ENCODE measurements at places on chromosomes 2 and 18.
A peak's percentile ranks its signal among the peaks of the same experiment; 100 is the strongest.

- DNase-seq = no peak
These were observed 59.0 kb downstream of the SPRED2 start for GRCh38 chr2:65373365-65373918.

DNA sequence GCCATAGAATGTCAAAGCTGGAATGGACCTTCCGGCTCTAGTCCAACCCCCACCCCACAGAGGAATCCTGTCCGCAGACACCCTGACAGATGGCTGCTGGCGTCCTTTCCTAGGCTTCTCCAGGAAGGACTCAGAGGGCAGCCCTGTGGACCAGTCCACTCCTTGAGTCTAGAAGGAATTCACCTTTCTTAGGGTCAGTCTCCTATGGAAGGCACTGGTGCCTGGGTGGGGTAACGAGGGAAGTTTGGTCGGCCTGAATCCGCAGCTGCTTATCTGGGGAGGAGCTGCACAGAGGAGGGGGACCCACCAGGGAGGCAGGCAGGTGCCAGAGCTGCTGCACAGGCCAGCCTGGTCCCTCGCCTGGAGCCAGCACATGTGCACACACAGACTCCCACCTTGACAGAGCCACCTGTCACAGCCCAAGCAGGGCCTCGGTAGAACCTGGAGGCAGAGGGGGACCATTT is 2.5 kb downstream of the DNMT3A start:
- DNase-seq = no peak

DNA sequence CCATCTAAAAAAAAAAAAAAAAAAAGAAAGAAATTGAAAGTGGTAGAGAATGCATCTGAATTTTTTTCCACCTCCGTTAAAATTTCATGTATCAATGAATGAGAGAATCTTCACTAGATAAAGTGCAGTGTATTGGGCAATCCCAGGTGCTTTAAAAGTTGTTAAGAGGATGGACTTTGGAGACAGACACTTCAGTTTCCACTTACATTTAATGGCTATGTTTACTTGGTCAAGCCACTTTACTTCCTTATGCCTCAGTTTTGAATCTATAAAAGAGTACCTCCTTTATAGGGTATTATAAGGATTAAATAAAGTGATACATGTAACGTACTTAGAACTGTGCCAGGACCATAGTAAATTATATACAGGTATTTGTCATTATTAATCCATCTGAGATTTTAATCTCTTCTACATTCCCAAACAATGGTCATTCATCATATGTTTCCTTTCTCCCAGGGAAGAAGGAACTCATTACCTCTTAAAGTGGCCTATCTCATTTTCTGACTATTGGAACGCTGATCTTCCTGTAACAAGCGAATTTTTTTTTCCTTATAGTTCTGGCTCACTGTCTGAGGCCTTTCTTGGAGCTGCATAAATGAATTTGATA is 29.1 kb upstream of the TANK start:
- no peak for DNase-seq

GRCh38 chr2:122643725-122644329 is 888.4 kb downstream of the TSN start:
- no peak for DNase-seq

DNA sequence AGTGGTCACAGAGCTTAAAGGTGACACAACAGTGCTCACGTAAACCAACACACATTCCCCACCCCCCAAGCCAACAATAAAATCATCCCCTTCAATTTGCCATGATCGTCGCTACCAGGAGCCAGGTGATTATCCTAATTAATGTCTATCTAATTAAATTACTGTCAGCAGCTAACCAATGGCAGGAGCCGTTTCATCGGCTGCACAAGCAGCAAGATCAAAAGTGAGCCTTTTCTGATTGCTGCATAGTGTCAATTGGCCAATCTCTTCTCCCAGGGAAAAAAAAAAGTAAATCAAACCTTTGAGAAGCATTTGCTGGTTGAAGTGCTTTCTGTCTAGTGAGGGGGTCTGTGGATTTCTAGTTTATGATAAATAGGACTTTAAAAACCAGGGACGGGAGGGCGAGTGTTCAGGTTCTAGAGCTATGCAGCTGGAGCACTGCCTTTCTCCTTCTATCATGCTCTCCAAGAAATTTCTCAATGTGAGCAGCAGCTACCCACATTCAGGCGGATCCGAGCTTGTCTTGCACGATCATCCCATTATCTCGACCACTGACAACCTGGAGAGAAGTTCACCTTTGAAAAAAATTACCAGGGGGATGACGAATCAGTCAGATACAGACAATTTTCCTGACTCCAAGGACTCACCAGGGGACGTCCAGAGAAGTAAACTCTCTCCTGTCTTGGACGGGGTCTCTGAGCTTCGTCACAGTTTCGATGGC is at the start of gene TBR1:
Gene TBR1 (plus strand): TSS at position 311 of the 721 bp plus-strand sequence. CDS start 114 bp downstream, at position 425.
- DNase-seq = no peak

DNA sequence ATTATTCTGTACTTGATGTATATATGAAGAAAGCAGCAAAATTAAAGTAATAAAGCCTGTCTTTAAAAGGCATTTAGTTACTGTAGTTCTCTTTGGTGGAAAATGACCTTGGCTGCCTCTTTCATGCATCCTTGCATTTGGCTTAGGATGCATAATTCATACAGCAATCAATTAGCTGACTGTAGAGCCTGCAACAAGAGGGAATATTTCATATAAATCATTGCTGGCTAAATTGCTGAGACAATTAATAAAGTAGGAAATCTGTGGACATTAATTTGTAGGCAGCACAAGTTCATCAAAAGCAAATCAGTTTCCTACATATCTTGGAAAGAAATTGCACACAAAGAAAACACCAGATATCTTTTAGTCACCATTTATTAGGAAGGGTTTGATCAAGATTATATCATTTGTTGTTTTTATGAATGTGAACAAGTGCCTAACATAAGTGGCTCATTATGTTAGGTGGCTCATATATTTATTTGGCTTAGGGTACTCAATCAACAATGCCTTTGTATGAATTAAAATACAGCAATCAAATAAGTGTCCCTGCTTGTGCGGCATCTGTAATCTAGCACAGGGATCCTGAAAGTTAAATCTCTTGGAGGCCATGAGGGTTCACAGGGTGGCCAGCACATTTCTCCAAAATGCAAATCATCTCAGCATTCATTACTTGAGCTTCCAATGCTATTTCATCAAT is 220.4 kb upstream of the SPOPL start:
- no peak for DNase-seq

GRCh38 chr2:233129351-233129978 is 69.3 kb downstream of the INPP5D start:
- no peak for DNase-seq

GRCh38 chr2:145600811-145601210 is 1080.9 kb upstream of the ZEB2 start:
- no peak for DNase-seq

DNA sequence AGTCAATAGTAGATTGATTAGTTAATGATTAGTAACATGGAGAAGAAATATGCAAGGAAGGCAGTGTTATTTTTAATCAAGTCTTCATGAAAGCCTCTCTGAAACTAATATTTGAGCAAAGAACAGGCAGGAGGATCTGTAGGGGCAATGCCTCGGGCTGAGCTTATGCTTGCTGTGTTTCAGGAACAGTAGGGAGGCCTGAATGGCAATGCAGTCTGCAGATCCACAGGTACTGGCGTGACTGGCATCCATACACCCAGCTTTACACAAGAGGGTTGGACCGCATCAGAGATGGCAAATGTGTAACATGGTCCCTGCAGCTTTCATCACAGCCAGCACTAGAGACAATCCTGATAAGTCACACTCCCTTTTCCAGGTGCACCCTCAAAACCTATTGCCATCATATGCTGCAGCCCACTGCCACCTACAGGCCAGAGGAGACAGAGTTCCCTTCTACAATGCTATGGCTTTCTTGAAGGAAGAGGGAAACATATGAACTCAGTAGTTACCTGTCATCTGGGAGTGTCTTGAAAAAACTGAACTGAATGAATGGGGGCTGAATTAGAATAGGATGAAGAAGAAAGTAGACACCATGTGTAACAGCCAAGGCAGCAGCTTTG is 582.4 kb upstream of the RAB6C start:
- DNase-seq = no peak

DNA sequence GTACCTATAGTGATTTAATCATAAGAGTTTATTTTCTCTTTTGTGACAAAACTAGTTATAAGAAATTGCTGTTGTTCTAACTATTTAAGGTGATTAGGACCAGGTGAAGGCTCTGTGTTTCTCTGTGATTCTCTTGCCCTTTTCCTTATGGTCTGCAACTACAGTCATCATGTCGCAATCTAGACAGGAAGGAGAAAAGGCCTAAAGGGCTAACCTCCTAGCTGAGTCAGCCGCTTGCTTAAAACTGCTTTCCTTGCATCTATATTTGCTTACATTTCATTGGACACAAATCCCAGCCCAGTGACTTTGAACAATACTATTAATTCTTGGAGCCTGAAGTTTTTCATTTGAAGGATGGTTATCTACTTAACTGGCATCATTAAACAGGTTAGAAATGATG is 93.1 kb downstream of the PIK3C3 start:
- no peak for DNase-seq

DNA sequence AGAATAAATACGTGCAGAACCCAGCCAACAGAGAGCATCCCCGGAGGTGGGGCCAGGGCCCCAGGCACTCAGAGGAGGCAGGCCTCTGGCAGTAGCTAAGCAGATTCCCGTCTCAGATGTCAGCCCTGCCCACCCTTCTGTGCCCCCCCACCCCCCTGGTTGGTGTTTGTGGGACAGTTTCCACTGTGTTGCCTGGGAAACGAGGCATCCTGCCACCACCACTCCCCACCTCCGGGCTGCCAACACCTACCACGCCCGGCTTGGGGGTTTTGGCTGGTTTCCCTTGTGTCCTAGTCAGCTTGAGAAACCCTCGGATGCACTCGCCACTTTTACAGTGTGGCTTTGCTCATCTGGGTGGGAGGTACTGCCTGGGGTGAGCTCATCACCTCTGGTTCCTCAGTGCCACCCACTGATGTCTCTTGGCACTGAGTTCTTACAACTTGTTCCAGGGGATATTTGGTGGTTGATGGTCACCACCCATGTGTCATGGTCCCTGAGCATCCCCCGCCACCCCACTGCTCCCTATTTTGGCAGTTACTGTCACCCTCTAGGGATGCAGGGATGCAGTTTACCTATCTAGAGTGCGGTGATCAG is 72.4 kb upstream of the YWHAQ start:
- DNase-seq = peak; percentile 57

DNA sequence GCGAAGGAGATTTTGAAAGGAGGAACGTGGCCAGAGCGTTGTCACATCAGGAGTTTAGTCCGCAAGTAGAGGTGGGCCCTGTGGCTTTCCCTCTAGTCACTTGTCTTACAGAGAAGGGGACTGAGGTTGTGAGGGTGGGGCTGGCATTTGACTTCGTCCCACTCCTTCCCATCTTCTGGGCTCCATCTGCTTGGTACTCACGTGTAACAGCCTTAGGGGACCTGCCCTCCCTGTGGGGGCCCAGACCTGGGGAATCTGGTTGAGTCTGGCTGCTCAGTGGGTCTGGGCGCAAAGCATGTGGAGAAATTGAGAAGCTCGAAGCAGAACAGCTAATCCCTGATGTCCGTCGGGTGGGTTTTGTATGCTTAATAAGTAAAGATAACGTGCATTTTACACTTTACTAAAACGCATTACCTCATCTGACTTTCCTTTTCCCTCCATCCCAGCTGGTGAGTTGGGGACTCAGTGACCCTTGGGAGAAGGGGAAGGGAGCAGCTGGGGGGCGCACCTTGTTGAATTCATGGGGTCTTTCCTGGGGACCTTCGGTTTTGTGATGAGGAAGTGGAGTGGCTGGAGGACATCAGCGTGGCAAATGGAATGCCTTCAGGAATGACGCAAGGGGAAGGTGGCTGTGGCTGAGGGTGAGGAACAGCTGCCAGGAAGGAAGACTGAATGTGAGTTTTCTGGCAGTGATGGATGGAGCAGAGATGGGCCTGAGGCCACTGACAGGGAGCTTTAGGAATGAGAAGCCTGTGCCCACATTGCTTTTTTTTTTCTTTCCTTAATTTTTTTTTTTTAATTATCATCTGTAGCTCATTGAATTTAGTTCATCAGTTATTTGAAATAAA is 44.8 kb downstream of the ASAP2 start:
- no peak for DNase-seq

DNA sequence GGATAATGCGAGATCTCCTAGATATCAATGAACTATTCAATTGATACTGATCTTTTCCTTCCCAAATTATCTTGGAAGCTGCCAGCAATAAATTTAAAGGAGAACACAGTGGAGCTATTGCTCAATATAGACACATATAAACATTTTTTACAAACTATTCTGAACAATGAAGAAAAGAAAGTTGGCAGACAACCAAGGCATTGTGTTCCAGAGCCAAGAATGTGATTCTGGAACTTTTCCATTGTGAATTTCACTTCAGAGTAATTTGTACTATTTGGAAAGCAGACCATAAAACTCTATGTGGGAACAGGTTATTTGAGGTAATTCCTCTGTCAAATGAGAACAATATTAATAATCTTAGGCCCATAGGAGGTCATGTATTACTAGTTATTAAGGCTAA is 588.2 kb downstream of the IRS1 start:
- no peak for DNase-seq

DNA sequence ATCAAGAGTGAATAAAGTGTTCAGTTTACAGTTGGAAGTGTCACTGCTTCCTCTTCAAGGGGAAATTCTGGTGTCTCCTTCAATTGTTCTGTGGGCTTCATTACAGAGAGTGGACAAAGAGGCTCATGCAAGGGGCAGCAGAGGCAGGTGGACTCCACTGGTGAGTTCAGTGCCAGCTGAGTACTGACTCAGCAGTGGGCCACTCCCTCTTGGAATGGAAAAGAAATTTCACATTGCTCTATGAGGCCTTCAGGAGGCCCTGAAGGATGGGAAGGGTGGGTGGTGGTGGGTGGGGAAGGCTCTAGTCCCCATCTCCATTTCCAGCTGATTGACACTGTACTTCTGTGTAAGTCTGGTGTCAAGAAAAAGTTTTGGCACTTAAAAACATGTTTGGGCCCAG is 66.4 kb downstream of the PRELID3A start:
- DNase-seq = no peak
